Nucleus accumbens (tissue), 56 donors: ENCODE measurements at places on chromosomes 16 and 17.

GRCh38 chr16:49365711-49366509 lies 7.7 kb upstream of the C16orf78 start:
- DNase-seq, result no peak

DNA sequence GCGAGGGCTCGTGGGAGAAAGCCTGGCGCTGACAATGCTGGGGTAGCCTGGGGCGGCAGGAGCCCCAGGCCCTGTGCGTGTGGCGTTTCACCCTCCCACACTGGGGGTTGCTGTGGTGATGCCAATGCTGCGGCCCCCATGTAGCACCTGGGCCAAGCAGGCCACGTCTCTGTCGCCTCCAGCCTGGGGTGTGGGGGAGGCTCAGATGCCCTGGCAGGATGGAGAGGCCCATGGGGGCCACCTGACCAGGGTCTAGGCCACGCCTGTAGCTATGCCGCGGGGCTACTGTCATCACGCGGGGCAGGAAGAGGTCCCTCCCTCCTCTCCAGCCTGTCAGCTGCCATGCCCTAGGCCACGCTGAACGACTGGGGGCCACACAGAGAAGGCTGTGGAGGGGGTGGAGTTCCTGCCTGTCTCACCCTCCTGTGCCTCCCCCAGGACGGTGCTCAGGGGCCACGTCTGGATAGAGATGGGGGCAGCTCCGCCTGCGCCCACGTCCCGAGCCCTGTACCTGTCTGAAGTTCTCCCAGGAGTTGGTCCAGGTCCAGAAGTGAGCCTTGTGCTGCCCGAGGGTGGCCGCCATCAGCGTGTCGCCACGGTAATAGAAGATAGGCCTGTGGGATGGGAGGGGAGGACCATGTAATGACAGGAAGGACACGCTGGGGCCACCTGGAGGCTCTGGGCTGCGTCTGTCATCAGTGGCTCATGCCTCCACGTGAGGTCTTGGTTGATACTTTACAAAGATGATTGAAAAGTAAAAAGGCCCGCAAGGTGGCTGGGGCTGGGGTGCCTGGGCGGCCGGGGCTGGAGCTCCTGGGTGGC lies 12.7 kb upstream of the APRT start:
- no peak for DNase-seq

- no peak for DNase-seq
These were observed 42.1 kb upstream of the CDH13 start for GRCh38 chr16:82584553-82585152.

DNA sequence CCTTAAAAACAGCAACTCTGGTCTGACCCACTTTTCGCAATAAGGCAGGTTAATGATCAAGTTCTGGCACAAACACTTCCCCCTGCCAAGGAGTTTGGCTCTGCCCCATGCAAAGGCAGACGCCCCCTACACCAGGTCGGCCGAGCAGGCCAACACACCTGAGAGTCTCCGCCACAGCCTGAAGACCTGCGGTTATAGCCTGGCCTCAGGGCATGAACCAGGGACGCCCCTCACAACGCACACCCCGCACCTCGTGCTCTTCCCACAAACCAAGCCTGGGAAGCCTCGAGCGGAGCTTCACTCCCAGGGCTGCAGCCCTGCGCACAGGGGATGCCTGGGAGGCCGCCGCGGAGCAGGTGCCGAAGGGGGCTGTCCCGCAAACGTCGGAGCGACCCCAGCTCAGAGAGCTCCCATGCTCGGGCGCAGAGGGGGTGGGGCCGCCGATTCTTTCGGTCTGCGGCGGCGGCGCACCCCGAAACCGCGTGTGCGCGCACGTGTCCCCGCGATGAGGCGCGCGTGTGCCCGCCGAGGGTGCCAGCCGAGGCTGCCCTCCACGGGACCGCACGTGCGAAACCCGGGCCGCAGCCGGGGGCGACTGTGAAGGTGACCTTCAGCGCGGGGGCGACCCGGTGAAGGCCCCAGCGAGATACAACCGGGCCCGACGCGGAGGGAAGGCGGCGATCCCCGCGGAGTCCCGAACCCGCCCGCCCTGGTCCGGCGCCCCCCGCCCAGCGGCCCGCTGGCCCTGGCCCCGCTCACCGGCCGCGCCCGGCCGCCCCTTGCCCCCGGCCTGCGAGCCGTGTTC lies 559 bp downstream of the CLUH start:
- no peak for DNase-seq

DNA sequence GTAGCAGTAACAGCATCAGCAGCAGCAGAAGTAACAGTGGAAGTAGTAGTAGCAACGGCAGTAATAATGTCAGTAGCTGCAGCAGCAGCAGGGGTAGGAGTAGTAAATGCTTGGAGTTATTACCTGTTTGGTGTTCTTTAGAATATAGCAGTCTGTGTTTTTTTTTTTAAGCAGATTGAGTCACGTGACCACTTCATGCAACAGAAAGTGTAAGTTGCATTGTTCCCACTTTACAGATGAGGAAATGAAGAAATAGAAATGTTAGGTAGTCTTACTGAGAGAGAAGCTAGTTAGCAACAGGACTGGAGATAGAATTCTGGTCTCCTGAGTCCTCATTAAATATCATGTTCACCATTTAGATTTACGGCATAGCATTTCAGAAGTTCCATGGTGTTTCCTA lies 358.2 kb downstream of the HAPSTR1 start:
- DNase-seq, result no peak
